HFFc6 (cell line): ENCODE measurements at places on chromosomes 7 and 10. TPM values are rescaled to one million over a fixed set of nuclear protein-coding genes. Genes with fewer than 3 reads are reported as not detected.

GRCh38 chr7:152624228-152624627, 51.7 kb downstream of the XRCC2 start:
- no peaks in the 10 kb centered on the region for H3K4me1 ChIP-seq
- H3K27me3 ChIP-seq = no peaks in the 10 kb centered on the region; the same call in 1 of the 2 replicates
- H3K36me3 ChIP-seq = 0 out of 2 replicates have a peak, but pooled peaks cover 4% of the 10 kb centered on the region
- H3K27ac ChIP-seq = no peak overlapping the region
- H3K4me3 ChIP-seq = no peak overlapping the region

DNA sequence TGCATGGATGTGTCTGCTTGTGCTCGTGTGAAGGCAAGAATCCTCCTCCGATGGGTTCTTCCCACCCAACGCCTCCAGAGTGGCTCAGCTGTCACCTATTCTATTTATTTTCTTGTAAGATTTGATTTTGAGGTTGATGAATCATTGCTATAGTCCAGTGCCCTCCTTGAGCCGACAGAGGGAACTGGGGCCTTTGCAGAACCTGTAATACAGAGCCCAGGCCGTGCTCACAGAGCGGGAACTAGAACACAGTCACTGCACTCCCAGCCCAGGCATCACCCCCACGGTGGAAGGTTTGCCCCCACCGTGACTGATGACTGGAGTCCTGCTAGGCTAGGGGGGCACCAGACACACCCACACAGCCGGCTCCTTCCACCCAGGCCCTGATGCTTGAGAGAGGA, 2.0 kb downstream of the RARRES2 start:
- H3K36me3 ChIP-seq = no peaks in the 10 kb centered on the region
- H3K27me3 ChIP-seq = peaks cover 28% of the 10 kb centered on the region
- no peak for DNase-seq
- no peak overlapping the region for H3K27ac ChIP-seq
- no peak overlapping the region for H3K4me3 ChIP-seq
- peaks cover 12% of the 10 kb centered on the region; the same call in 1 of the 2 replicates for H3K4me1 ChIP-seq

DNA sequence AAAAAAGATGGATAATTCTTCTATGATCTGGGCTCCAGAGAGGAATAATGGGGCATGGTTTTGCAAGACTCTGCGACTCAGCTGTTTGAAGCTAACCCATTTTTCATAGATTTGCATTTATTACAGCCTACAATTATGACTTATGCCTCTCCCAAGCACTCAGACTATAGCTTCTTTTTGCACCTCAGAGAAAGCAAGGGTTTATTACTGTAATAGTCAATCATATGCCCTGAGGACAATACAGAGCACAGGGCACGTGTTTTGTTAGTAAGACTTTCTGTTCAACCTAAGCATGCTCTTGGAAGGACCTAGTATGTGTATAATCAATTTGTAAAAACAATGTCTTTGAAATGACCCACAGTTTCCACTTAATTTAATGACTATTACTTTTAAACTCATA, 221.2 kb downstream of the PARD3 start:
- H3K36me3 ChIP-seq = peaks cover 7% of the 10 kb centered on the region; the same call in 1 of the 2 replicates
- no peaks in the 10 kb centered on the region; the same call in 1 of the 2 replicates for H3K27me3 ChIP-seq
- H3K4me3 ChIP-seq = no peak overlapping the region
- DNase-seq = no peak

GRCh38 chr10:102964713-102965112, 46.6 kb downstream of the CNNM2 start:
- H3K36me3 ChIP-seq = no peaks in the 10 kb centered on the region
- H3K27me3 ChIP-seq = no peaks in the 10 kb centered on the region
- peaks cover 18% of the 10 kb centered on the region for H3K4me1 ChIP-seq
- no peak for DNase-seq
- H3K4me3 ChIP-seq = no peak overlapping the region
- H3K27ac ChIP-seq = no peak overlapping the region

DNA sequence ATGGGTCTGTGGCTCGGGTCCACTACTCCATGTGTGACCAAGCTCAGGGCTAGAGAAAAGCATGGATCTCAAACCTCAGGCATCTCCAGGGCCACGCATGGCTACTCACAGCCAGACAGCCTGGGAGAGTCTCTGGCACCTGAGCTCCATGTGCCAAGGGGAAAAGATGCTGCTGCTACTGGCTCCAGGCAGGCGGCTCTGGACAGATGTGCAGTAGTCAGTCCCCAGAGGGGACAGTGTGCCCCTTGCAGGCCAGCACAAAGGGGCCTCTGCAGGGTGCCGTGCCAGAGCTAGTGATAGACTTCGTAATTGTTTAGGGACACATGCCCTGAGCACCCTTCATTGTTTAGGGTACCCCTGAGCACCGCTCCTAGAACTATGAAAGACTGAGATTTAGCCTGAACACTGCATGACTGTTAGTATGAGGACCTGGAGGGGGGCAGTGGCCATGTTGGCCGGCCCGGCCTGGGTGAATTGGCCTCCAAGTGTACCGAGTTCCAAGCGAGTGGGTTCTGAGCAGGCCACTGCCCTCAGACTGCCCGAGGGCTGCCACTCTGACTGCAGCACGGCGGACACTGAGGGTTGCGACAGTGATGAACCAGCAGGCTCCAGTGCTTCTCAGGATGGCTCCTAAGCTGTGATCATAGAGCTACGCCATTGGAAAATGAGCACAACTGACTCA, 80.7 kb downstream of the TCERG1L start:
- no peaks in the 10 kb centered on the region for H3K4me1 ChIP-seq
- no peak for DNase-seq
- no peak overlapping the region for H3K4me3 ChIP-seq
- no peak overlapping the region for H3K27ac ChIP-seq
- no peaks in the 10 kb centered on the region for H3K36me3 ChIP-seq

- no peak overlapping the region for H3K27ac ChIP-seq
- peaks cover 4% of the 10 kb centered on the region; the same call in 1 of the 2 replicates for H3K4me1 ChIP-seq
- DNase-seq = no peak
- no peak overlapping the region for H3K4me3 ChIP-seq
- H3K36me3 ChIP-seq = no peaks in the 10 kb centered on the region
Observed at GRCh38 chr7:102285540-102286236, 980 bp upstream of the SH2B2 start.

DNA sequence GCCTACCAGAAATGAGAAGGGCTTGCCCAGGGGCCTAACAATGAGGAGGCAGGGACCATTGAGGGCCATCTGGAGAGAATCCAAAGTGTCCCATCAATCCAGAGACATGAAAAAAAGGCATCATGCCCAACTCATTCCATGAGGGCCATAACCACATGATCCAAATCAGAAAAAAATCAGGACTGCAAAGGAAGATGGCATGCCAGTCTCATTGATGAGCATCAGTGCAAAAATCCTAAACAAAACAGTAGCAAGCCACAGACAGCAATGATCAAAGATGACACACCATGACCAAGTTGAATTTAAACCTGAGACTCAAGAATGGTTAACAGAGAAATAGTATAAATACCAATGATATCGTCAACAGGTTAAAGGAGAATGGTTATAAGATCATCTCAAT, 7.0 kb upstream of the CYP3A4 start:
- peaks cover 15% of the 10 kb centered on the region for H3K27me3 ChIP-seq
- H3K36me3 ChIP-seq = no peaks in the 10 kb centered on the region
- H3K27ac ChIP-seq = no peak overlapping the region
- peaks cover 37% of the 10 kb centered on the region for H3K4me1 ChIP-seq
- peak; percentile 28 for DNase-seq

- no peak overlapping the region for H3K27ac ChIP-seq
- H3K27me3 ChIP-seq = no peaks in the 10 kb centered on the region; the same call in 1 of the 2 replicates
- DNase-seq = no peak
- peaks cover 28% of the 10 kb centered on the region for H3K36me3 ChIP-seq
- H3K4me3 ChIP-seq = no peak overlapping the region
Observed at GRCh38 chr7:64686493-64687184, 20.7 kb downstream of the ZNF107 start.

DNA sequence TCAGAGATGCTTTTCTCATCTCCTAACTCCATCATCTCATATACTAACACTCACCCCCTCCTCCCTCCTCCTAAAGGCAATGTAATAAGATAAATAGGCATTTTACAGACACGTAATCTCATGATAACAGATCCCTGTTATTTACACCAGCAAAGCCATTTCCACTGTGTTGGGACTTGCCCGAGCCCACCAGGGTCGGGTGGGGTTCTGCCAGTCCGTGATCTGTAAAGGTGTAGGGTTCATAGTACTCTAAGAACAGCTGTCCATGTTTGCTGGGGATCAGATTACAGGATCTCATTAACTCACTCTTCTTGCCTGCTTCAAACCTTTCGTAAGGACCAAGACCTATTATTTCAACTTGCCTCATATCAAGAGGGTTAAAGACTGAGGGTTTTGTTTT, 172.4 kb downstream of the FZD1 start:
- no peaks in the 10 kb centered on the region; the same call in 1 of the 2 replicates for H3K27me3 ChIP-seq
- no peaks in the 10 kb centered on the region for H3K36me3 ChIP-seq
- H3K4me3 ChIP-seq = no peak overlapping the region
- no peak overlapping the region for H3K27ac ChIP-seq
- DNase-seq = no peak

DNA sequence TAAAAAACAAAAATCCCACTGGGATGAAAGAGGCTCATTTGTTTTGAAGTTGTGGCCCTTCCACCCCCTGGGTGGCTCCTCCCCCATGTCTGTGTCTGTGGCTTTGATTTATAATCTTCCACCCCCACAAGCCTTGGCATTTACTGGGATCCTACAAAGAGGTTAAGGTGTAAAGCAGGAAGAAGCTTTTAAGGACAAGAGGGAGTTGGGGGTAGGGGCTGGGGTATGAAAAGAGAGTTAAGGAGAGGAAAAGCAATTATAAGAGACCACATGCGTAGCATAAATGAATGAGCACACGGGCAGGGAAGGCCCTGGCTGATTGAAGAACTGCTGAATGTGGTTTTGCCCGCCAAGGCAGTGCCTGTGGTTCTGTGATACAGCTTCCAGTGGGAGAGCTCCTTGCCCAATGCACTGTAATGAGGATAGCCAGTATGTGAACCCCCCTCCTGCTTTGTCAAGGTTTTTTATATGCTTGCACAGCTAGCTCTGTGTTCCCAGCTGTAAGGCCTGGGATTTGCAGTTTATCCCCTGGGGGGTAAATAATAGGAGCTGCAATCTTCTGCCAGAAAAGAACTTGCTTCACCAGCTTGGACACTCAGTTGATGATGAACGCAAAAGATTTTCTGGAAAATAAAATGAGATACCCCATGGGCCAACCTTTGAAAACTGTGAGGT, 34.7 kb upstream of the KMT2E start:
- peak overlapping the region; percentile 56 for H3K4me3 ChIP-seq
- H3K4me1 ChIP-seq = peaks cover 79% of the 10 kb centered on the region
- DNase-seq = peak; percentile 82
- peak overlapping the region; percentile 81 for H3K27ac ChIP-seq
- peaks cover 11% of the 10 kb centered on the region for H3K27me3 ChIP-seq
- H3K36me3 ChIP-seq = peaks cover 18% of the 10 kb centered on the region

- peaks cover 6% of the 10 kb centered on the region for H3K27me3 ChIP-seq
- no peak overlapping the region for H3K27ac ChIP-seq
- peak; percentile 10 for DNase-seq
- H3K4me1 ChIP-seq = no peaks in the 10 kb centered on the region
- no peak overlapping the region for H3K4me3 ChIP-seq
Observed at GRCh38 chr7:142301923-142302550, 44.2 kb upstream of the PRSS58 start.

Gene CH25H
- total RNA-seq = 0.12 TPM in 1 of 3 replicates, not detected in the others
